Right cardiac atrium (tissue), 5 donors: ENCODE measurements at places on chromosomes 11 and 22. TPM values are rescaled to one million over a fixed set of nuclear protein-coding genes. Genes with fewer than 3 reads are reported as not detected.

GRCh38 chr11:64241241-64241490 lies 271 bp downstream of the FKBP2 start:
- peak; percentile 100 for DNase-seq

The CTSW gene
- 1.7 TPM for total RNA-seq

DNA sequence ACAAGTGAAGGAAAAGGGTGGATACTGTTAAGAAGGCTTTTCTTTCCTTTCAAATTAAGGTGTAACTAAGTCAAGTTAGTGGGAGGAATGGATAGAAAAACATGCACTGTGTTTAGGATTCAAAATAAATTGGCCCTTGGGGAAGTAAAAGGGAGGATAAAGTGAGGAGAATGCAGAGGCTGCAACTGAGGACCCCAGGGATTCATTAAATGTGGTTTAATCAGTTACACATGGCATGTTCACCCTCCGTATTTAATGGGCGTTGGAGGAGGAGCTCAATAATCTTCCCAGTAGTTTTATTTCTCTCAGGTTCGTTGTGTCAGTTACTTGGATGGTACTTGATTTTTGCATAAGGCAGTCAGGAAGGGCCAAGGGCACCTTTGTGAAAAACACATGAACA lies 966.3 kb downstream of the JRKL start:
- no peak for DNase-seq

- DNase-seq, result no peak
These were observed 5.9 kb upstream of the MMP3 start for GRCh38 chr11:102849311-102849710.

The KRTAP5-10 gene
- not detected for total RNA-seq

DNA sequence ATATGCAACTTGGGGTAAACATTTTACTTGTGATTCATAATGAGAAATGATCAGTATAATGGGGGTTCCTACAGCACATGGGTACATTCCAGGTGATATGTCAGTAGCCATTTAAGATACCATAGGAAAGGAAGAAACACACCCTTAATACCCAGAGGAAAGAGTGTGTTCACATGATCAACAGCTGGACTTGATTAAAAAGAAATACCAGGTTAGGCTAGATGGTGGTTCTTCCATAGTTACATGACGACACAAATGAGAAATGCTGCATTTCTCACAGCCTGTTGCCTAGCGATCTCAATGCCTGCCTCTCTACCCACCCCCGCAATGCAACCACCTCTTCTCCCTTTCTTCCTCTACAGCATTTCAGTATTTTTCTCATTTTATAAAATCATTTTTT lies 96.8 kb downstream of the TTC28 start:
- DNase-seq, result no peak

- DNase-seq, result no peak
These were observed 580 bp downstream of the DTX4 start for GRCh38 chr11:59172345-59173079.
